SJCRH30 (cell line): ENCODE measurements at places on chromosomes 12 and 14. TPM values are rescaled to one million over a fixed set of nuclear protein-coding genes. Genes with fewer than 3 reads are reported as not detected.

- DNase-seq = no peak
Measured at GRCh38 chr12:82644896-82645295, 41.8 kb upstream of the TMTC2 start.

GRCh38 chr12:56629459-56630179 lies 507 bp downstream of the BAZ2A start:
- DNase-seq = peak; percentile 42

GRCh38 chr12:103128862-103129501 lies 171.5 kb downstream of the ASCL1 start:
- no peak for DNase-seq

GRCh38 chr12:19273482-19274330 lies 144.2 kb downstream of the PLEKHA5 start:
- DNase-seq = peak; percentile 73

DNA sequence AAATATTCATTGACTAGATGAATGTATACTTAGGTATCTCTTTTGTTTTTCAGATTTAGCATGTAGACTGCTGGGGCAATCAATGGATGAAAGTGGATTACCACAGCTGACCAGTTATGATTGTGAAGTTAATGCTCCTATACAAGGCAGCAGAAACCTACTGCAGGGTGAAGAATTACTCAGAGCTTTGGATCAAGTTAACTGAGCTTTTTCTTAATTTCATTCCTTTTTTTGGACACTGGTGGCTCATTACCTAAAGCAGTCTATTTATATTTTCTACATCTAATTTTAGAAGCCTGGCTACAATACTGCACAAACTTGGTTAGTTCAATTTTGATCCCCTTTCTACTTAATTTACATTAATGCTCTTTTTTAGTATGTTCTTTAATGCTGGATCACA lies 15.3 kb upstream of the SNAPC1 start:
- DNase-seq = no peak

DNA sequence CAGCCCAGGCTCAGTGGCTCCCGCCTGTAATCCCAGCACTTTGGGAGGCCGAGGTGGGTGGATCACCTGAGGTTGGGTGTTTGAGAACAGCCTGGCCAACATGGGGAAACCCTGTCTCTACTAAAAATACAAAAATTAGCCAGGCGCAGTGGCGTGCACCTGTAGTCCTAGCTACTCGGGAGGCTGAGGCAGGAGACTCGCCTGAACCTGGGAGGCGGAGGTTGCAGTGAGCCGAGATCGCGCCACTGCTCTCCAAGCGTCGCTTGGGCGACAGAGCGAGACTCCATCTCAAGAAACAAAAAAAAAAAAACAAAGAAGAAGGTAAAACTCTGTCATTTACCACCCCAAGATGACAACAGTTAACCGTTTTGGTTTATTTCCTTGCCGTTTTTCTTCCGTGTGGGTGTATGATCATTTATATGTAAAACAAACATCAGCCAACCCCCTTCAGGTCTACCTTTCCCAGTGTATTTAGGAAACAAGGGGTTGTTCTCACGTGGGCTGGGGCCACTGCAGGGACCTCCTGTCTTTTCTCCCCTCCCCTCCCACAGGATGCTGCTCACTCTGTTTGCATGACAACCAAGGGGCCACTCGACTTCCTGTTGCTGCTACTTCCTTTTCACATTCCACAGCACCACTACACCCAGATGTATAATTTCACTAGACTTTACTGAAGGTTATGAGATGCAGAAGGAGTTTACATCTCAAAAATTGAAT lies 13.6 kb downstream of the TTC9 start:
- DNase-seq = no peak

DNA sequence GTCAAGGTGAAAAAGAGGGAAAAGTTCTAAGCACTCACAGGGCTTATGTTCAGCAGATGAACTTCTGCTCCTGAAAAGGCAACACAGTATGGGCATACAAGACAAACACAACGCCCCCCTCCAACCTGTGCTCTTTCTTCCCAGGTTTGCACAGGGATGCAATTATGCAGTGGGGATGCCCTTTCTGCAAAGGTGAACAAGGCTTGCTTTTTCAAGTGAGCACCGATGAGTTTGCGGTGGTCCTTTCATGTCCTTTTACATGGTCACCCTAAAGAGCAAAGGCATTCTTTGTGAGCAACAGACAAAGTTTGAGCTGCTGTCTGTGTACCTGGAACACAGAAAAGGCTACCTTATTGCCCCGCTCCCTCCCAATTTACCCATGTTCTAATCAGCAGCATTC lies 6.7 kb downstream of the KITLG start:
- DNase-seq = no peak

GRCh38 chr14:70724110-70724509 lies 82.4 kb downstream of the TTC9 start:
- no peak for DNase-seq

DNA sequence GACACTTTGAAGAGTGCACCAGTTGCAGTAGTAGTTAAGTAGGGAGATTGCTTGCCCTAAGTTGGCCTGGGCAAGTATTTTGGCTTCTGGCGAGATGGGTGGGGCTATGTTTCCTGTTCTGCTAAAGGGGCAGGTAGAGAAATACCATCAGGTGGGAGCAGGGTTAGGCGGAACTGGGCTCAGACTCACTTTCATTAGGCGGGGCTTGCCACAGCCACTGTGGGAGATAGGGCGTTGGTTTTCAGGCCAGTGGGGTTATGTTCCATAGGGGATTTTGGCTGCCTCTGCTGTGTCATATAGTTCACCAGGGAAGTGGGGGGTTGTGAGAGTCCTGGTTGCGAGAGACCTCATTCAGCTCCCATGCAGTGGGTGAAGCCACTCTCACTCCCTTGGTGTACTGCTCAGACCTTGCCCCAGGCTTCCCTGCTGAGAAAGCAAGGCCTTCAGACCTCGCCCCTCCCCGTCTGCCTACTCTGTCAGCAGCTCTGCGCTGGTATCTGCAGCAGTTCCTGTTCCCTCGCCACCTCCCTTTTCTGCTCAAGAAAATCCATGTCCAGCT lies 43.3 kb downstream of the AEBP2 start:
- no peak for DNase-seq

DNA sequence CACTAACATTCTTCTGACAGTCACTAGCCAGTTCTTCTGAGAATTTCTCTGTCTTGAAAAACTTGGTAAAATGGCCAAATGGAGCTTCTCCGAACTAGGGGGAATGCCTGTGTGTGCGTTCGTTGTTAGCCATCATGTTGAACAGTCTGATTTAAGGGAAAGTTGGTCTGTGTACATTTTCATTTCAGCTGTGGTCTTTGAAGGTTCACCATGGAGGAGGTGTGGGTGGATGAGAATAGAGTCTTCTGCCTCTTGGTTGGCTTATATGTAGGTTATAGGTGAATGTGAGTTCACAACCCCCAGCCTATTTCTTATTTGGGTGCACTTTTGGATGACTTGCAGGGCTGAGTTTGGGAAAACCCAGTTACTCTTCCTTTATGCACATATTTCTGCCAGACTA lies 12.9 kb downstream of the ETV6 start:
- no peak for DNase-seq

GRCh38 chr14:60215520-60216420 lies 33.3 kb upstream of the PPM1A start:
- no peak for DNase-seq

GRCh38 chr12:49577589-49578315 lies 9.8 kb upstream of the MCRS1 start:
- no peak for DNase-seq

DNA sequence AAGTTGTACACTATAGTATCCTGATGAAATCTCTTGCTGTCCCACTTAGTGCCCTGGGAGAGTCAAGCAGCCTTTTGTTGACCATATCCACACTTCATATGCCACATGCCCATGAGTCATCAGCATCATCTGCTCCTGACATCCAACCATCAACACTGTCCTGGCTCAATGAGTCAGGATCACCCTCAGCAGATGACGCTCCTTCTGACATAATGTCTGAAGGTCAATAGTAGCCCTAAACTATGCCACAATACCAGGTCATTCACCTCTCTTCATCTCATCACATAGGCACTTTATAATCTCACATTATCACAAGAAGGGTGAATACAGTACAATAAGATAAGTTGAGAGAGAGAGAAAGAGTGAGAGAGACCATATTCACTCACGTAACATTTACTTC lies 369.0 kb upstream of the FAR2 start:
- peak; percentile 18 for DNase-seq

GRCh38 chr12:132066345-132066685 lies 77.8 kb downstream of the DDX51 start:
- no peak for DNase-seq

Gene CFAP251
- total RNA-seq = 0.41 and 0.45 TPM in 2 replicates

Gene CLEC12A
- not detected in 2 replicates for total RNA-seq
